Naive thymus-derived CD8-positive, alpha-beta T cell (primary cell): ENCODE measurements at places on chromosomes 1 and 21. TPM values are rescaled to one million over a fixed set of nuclear protein-coding genes. Genes with fewer than 3 reads are reported as not detected.

Gene TEDDM1
- total RNA-seq = not detected

Gene CYP4Z1
- total RNA-seq = not detected

Gene TEX35
- not detected for total RNA-seq

Gene EVI5
- 1.8 TPM for total RNA-seq

Gene CD164L2
- total RNA-seq = not detected

GRCh38 chr1:9553736-9554144 lies 14.5 kb downstream of the SLC25A33 start:
- DNase-seq = no peak
- H3K27ac ChIP-seq = no peak overlapping the region
- H3K36me3 ChIP-seq = peaks cover 41% of the 10 kb centered on the region

DNA sequence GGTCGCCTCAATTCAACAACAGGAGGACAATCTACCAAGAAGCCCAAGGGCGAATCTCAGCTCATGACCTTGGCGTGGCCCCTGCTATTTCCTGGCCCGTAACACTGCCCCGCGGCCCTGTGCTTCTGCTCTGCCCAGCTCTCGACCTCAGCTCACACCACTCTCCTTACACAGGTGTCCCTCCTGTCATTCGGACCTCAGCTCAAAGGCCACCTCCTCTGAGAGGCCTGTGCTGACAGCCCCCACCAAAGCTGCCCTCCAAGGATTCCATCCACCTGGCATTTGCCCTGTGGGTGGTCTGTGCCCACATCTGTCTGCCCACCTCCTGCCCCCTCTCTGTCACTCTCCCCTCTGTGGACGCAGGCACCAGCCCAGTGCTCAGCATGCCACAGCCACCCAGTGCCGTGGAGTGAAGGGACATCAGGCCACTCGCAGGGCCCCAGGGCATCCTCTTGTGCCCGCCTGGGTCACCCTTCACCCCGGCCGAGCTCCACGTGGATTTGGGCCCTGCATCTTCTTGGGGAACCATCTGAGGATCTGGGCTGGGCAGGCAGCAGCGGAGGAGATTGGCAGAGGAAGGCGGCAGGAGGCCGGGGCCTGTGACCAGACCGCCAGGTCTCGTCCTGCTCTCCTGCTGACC lies 70.3 kb downstream of the DHRS3 start:
- peak overlapping the region; percentile 71 for H3K27ac ChIP-seq
- H3K27me3 ChIP-seq = peaks cover 2% of the 10 kb centered on the region
- no peaks in the 10 kb centered on the region for H3K36me3 ChIP-seq
- H3K4me1 ChIP-seq = peaks cover 4% of the 10 kb centered on the region
- H3K4me3 ChIP-seq = no peak overlapping the region
- no peak for DNase-seq

- no peak overlapping the region for H3K27ac ChIP-seq
- DNase-seq = no peak
- peaks cover 90% of the 10 kb centered on the region for H3K4me1 ChIP-seq
- peak overlapping the region; percentile 70 for H3K4me3 ChIP-seq
- H3K27me3 ChIP-seq = peaks cover 1% of the 10 kb centered on the region
These were observed 3.2 kb downstream of the E2F2 start for GRCh38 chr1:23527900-23528249.

GRCh38 chr1:81848880-81849682 lies 48.3 kb downstream of the ADGRL2 start:
- DNase-seq = no peak
- H3K36me3 ChIP-seq = no peaks in the 10 kb centered on the region
- no peak overlapping the region for H3K4me3 ChIP-seq
- no peaks in the 10 kb centered on the region for H3K27me3 ChIP-seq
- no peak overlapping the region for H3K27ac ChIP-seq

- peaks cover 67% of the 10 kb centered on the region for H3K36me3 ChIP-seq
- no peak for DNase-seq
- H3K27me3 ChIP-seq = no peaks in the 10 kb centered on the region
- H3K27ac ChIP-seq = peak overlapping the region; percentile 86
These were observed 31.3 kb downstream of the XKR8 start for GRCh38 chr1:27990920-27991537.

DNA sequence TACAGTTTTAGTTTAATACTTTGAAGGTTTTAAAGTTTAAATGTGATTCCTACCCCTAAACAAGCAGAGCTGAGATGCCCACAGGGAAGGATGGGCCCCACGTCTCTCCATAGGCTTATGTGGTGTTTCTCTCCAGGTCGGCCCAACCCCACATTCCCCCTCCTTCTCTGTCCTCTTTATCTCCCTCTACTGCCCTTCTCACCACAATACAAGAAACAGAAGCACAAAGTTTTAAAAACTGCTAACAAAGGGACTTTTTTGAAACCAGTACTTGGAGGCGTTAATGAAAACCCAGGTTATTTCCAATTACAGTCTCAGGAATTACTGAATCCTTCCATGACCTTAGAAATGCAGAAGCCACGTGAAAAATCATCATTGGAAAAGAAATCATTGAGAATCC lies 324.0 kb downstream of the NTNG1 start:
- H3K36me3 ChIP-seq = no peaks in the 10 kb centered on the region
- DNase-seq = no peak
- no peak overlapping the region for H3K4me3 ChIP-seq
- peaks cover 11% of the 10 kb centered on the region for H3K27me3 ChIP-seq

DNA sequence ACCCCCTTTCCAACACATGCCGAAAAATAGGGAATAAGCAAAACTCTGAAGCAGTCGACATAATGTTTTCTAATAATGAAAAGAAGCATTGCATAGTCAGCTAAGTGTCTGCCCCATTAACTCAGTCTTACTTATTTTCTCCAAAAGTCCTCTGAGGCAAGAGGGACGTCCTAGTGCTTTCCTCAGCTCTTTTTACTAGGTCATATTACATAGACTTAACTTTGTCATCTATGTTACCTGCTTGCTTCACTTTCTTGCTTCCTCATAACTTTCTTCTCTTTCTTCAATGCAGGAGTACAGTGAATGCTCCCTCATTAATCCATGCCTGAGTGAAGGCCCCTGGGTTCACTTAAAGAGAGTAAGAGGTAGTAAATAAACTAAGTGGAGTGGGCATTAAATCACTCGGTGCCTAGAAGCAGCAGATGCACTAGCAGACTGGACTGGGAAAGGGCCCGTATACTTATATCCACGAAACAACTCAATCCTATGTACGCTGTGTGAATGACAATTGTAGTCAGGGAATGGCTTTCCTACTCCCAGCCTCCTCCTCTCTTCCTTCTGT lies 210.5 kb upstream of the SPAG17 start:
- no peaks in the 10 kb centered on the region for H3K36me3 ChIP-seq
- H3K4me3 ChIP-seq = no peak overlapping the region
- H3K27ac ChIP-seq = no peak overlapping the region
- no peaks in the 10 kb centered on the region for H3K27me3 ChIP-seq
- DNase-seq = no peak
- no peaks in the 10 kb centered on the region for H3K4me1 ChIP-seq

DNA sequence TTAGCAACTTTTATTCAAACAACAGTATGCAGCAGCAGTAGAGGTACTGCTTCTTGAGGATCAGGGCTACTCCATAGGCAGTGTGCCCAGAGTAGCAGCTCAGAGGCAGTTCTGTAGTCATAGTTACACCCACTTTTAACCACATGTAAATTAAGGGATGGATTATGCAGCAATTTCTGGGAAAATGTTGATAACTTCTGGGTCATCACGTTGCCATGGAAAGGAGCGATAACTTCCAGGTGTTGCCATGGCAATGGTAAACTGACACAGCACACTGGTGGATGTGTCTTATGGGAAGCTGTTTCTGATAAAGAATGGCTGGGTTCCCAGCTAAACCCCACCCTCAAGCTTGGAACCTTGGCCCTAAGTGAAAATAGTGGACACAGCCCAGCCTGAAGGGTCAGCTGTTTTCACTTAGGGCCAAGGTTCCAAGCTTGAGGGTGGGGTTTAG lies 29.0 kb upstream of the PLA2G2A start:
- H3K4me1 ChIP-seq = no peaks in the 10 kb centered on the region
- no peak overlapping the region for H3K27ac ChIP-seq
- DNase-seq = no peak
- H3K4me3 ChIP-seq = no peak overlapping the region

GRCh38 chr1:42931911-42932422 lies 26.7 kb downstream of the SLC2A1 start:
- H3K36me3 ChIP-seq = peaks cover 50% of the 10 kb centered on the region
- DNase-seq = peak; percentile 34
- peak overlapping the region; percentile 84 for H3K4me3 ChIP-seq
- peaks cover 84% of the 10 kb centered on the region for H3K4me1 ChIP-seq
- H3K27me3 ChIP-seq = no peaks in the 10 kb centered on the region

GRCh38 chr1:248849637-248850036 lies 9.2 kb downstream of the ZNF692 start:
- peaks cover 47% of the 10 kb centered on the region for H3K36me3 ChIP-seq
- H3K4me3 ChIP-seq = no peak overlapping the region
- no peak for DNase-seq
- no peaks in the 10 kb centered on the region for H3K27me3 ChIP-seq
- H3K4me1 ChIP-seq = no peaks in the 10 kb centered on the region

DNA sequence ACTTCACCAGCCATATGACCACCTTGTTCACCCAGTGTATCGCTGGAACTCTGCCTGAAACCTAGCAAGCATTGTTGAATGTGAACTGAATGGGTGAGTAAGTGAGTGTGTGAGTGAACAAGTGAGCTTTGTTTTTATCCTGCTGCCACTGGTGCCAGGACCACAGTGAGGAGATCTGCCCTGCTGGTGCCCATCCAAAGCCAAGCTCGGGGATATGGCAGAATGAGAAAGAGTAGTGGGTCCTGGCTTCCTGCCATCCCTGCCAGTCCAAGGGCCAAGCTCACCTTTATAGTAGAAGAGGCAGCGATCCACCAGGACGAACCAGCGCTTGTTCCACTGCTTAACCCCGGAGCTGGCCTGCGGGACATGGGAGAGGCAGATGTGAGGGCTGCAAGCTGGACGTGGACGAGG lies 53.4 kb upstream of the GOLT1A start:
- no peaks in the 10 kb centered on the region for H3K4me1 ChIP-seq
- peaks cover 4% of the 10 kb centered on the region for H3K27me3 ChIP-seq
- DNase-seq = no peak

GRCh38 chr1:114208714-114209113 lies 55.0 kb upstream of the SYT6 start:
- H3K27me3 ChIP-seq = peaks cover 56% of the 10 kb centered on the region
- H3K4me3 ChIP-seq = no peak overlapping the region
- no peak for DNase-seq
- no peaks in the 10 kb centered on the region for H3K36me3 ChIP-seq
- no peak overlapping the region for H3K27ac ChIP-seq

DNA sequence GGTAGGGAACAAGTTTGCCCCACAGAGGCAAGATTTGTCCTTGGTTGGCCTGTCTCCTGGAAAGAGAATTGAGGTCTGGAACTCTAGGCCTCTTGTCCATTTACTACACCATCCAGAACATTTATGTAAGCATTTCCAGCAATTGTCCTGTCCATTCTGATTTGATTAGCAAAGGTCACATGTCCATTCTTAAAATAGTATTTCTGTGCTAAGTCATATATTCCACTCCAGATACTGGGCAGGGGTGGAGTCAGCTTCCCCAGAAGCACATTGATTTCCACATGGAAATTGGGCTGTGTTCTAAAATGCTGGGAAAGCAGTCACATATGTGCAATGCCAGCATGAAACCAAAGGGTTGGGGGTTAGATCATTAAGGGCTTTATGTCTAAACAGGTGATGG lies 21.5 kb upstream of the FMN2 start:
- H3K27ac ChIP-seq = no peak overlapping the region
- H3K4me1 ChIP-seq = no peaks in the 10 kb centered on the region
- H3K36me3 ChIP-seq = no peaks in the 10 kb centered on the region
- no peaks in the 10 kb centered on the region for H3K27me3 ChIP-seq
- no peak overlapping the region for H3K4me3 ChIP-seq
- DNase-seq = no peak

DNA sequence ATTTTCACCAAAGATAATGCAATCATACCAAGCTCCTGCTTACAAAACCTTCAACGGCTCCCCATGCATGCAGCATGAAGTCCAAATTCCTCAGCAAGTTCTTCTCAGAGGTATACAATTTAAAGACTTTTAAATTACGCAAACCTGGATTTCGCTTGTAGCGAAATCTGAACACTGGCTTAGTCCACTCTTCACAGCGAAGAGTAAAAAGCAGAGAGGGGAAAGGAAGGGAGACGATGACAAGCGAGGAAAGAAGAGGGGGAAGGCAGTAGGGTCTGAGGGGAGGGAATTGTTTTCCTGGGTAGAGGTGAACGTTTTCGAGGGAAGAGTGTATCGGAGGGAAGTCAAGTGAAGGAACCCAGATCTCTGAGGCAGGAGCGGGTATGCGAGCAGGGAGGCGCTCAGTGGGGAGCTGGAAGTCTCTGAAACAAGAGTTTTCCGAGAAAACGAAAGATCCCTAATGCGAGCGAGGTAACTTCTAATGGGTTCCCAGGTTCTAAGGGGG lies 790 bp downstream of the TESK2 start:
- H3K27ac ChIP-seq = no peak overlapping the region
- H3K27me3 ChIP-seq = no peaks in the 10 kb centered on the region
- H3K4me3 ChIP-seq = no peak overlapping the region
- peaks cover 12% of the 10 kb centered on the region for H3K4me1 ChIP-seq
- DNase-seq = no peak

- no peaks in the 10 kb centered on the region for H3K27me3 ChIP-seq
- H3K36me3 ChIP-seq = no peaks in the 10 kb centered on the region
- no peak overlapping the region for H3K27ac ChIP-seq
- no peak overlapping the region for H3K4me3 ChIP-seq
These were observed 26.8 kb downstream of the GADD45A start for GRCh38 chr1:67711855-67712212.

GRCh38 chr1:2470290-2471158 lies 5.6 kb upstream of the PLCH2 start:
- DNase-seq = no peak
- H3K4me3 ChIP-seq = no peak overlapping the region
- H3K27me3 ChIP-seq = no peaks in the 10 kb centered on the region
- peaks cover 4% of the 10 kb centered on the region for H3K4me1 ChIP-seq
- H3K36me3 ChIP-seq = no peaks in the 10 kb centered on the region
- no peak overlapping the region for H3K27ac ChIP-seq

- H3K4me1 ChIP-seq = no peaks in the 10 kb centered on the region
- H3K27ac ChIP-seq = no peak overlapping the region
- no peak overlapping the region for H3K4me3 ChIP-seq
- H3K36me3 ChIP-seq = no peaks in the 10 kb centered on the region
- DNase-seq = no peak
These were observed 36.6 kb downstream of the S100A10 start for GRCh38 chr1:151956957-151957497.
